GM13976 (cell line): ENCODE measurements at places on chromosomes 6 and 20.

GRCh38 chr6:132190815-132191175, 210.5 kb downstream of the MOXD1 start:
- DNase-seq: no peak

- DNase-seq: peak; percentile 11
Measured at GRCh38 chr20:9397928-9398327, 116.5 kb upstream of the LAMP5 start.

DNA sequence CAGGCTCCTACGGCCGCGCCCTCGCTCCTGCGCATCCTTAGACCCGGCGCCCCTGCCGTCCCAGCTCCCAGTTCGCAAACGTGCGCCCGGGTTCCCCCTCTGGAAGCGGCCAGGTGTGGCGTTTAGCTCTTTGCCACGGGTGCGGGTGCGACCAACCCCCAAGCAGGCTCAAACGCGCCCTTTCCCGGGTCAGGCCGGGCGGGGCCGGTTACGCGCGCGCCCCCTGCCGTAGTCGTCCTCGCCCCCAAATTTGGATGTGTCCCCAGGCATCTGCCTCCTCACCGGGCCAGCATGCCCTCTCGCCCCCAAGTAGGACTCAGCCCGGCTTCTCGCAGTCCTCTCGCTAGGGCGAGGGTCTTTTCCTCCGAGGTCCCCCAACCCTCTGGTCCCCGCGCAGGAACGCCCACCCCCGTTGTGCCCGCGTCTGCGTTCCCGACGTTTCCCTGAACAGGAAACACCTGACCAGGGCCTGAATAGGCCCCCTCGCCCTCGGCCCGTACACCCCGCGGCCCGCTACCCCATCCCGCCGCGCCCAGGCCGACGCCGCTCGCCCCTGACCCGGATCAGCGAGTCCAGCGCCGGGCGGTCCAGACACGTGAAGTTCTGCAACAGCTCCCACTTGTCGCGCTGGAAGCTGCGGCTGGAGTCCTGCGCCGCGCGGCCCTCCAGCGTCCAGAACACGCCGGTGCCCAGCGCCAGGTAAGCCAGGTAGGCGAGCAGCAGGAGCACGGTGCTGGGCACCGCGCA, 520 bp downstream of the KCNK17 start:
- DNase-seq: no peak

- DNase-seq: no peak
Measured at GRCh38 chr20:52004018-52004417, 187.6 kb downstream of the ZFP64 start.

GRCh38 chr6:110756817-110757216, 58.5 kb downstream of the CDK19 start:
- peak; percentile 44 for DNase-seq

DNA sequence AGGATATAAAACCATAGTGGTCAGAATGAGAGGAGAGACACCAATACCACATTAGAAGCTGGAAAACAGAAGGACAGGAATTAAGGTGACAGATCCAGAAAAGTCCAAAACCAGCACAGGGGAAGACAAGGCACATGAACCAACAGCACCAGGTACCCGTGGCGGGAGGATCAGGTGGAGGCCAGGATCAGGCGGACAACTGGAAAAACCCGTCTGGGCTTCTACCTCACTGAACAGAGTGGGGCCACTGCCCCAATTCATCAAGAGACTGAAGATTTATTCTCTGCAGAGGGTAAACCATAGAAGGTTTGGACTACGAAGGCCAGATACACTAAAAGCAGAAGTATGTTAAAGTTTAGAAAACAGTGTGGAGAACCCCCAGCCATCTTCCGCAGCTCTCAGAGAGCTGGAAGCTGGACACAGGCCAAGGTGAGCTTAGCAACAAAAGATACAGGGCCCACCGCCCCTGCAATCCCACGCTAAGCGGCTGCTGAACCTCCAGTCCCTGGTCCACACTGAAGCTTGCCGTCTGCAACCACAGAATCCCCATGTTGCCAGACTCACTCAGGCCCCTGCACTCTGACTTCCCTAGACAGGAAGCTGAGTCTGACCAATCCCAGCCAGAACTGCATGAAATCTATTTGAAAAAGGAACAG, 29.9 kb downstream of the ABHD12 start:
- peak; percentile 47 for DNase-seq

- DNase-seq: no peak
Measured at GRCh38 chr6:16519265-16520242, 241.7 kb downstream of the ATXN1 start.

DNA sequence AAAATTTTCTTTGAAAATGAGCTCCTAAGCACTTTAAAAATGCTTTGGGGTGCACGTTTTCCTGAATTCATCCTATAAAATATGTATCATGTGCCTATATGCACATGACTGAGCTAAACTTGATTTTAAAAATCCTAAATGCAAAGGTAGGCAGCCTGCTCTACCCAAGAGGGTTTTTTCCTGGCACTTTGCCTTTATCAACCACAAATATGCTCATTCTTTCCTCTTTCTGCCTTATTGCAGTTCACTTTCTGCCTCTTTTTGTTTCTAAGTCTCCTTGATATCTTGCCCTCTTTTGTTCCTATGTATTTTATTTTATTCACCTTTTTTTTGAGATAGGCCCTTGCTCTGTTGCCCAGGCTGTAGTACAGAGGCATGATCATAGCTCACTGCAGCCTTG, 229.3 kb downstream of the GRM1 start:
- no peak for DNase-seq

DNA sequence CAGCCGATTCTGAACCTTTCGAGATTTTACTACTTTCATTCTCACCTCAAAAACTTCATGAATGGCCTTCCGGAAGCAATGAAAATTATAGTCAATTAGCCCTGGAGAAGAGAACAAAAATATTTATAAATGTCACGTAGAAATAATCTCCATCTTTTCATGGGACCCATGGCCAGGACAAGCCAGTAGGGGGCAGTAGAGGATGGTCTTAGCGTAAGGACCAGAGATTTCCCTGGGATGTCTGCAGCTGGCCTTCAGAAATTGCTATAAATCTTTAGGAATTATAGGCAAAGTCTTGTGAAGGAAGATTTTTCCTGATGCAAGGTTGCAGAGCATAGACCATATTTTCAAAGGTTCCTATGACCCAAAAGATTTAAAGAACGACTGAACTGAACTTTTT, 15.6 kb upstream of the UBE2J1 start:
- no peak for DNase-seq

GRCh38 chr20:23120261-23120660, 34.1 kb upstream of the CD93 start:
- DNase-seq: no peak

GRCh38 chr20:11948806-11949205, 31.1 kb downstream of the BTBD3 start:
- DNase-seq: no peak

DNA sequence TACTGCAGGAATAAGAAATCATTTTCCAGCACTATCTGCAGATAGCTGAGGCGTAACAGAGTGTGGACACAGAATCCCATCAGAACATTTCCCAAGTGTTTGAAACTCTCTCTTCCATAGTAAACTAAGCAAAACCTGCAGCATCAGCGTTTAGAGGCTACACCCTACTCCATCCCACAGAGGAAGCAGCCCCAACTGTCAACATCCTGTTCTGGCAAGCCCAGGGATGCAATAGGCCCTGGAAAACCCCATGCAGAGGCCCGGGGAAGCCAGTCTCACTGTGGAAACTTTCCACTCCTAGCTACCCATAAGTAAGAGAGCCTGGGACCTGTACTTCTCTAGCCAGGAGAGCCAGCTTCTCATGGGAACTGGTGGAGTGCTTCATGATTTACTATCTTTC, 129.4 kb downstream of the LY86 start:
- no peak for DNase-seq

DNA sequence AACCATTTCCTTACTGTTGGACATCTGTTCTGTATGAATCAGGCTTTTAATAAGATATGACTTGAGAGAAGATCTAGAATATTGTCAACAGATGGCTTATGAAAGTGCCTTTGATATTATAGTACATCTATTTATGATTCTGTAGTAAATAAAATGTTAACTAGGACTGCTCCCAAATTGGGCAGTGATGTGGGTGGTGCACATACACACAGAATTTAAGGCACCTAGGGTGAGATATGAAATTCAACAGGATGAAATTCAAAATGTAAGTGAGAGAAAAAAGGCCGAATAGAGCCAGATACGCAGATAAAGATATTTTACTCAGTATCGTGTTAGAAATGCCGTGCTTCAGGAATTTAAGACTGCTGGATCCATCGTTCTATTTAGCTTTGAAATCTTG, 26.3 kb downstream of the FAM50B start:
- DNase-seq: no peak

- DNase-seq: no peak
Measured at GRCh38 chr6:19906171-19906570, 69.0 kb downstream of the ID4 start.

DNA sequence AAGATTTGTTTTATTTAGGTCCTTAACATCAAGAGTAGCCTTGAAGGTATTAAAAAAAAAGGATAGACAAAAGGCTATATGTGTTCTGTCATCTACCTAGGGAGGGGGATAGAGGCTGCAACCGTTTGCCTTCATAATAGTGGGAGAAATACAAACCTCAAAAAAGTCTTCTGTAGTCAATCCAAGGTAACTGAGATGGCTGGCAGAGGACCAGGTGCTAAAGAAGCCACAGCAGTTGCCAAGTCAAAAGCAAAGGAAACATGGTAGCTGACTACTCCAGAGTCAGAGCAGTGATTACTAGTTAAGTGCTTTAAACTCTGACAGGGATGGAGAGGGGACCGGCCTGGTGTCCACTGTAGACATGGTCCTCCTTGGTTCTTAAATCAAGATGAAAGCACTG, 249.4 kb downstream of the PTPRK start:
- DNase-seq: no peak

GRCh38 chr6:1445650-1446330, 56.4 kb downstream of the FOXF2 start:
- DNase-seq: no peak

DNA sequence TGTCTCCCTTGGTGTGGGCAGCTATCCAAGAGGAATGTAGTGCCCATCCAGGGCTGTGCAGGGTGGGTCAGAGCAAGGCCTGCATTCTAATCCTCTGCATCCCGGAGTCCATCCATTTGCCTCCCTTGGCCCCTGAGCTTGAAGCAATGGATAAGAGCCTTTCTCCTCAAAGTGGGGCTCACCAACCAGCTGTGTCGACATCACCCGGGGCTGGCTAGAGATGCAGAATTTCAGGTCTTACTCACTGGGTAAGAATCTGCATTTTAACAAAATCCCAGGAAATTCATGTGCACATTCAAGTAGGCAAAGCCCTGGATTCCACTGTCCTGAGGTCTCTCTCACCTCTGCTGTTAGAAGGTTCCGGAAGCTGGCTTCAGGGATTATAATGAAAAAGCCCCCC, 95.3 kb downstream of the MDGA1 start:
- no peak for DNase-seq

GRCh38 chr20:62840244-62841197, 21.1 kb downstream of the TCFL5 start:
- no peak for DNase-seq

GRCh38 chr6:37104824-37105147, 65.2 kb upstream of the PIM1 start:
- no peak for DNase-seq

DNA sequence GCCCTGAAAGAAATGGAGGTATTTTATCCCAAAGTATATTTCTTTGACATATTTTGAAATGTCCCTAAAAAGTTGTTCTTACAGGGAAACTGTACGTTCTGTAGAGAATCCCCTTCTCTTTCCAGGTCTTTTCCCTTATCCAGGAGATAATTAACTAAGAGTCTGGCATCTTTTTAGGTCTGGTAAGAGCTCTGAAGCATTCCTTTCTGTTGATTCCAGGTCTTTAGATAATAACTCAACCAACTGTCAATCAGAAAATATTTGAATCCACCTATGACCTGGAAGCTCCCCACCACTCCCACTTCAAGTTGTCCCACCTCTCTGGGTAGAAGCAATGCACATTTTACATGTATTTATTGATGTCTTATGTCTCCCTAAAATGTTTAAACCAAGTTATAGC, 26.0 kb upstream of the CENPW start:
- DNase-seq: no peak

DNA sequence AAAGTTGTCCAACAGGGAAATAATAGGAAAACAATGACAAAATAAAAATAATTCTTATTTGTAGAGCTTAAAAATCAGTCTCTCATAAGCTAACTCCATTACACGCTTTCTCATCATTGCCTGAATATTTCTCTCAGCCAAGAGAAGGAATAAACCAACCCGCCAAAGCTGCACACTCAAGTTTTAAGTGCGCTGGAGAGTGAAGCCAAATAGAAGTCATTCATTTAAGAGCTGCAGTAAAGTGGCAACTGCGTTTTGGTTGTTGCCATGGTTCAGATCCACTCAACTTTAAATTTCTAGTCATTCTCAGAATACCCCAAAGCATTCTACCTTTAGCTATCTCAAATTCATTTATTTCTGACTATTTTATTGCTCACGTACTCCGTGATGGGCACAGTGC, 230.7 kb downstream of the CBLN4 start:
- DNase-seq: no peak

- no peak for DNase-seq
Measured at GRCh38 chr6:87968435-87969278, 79.0 kb upstream of the SPACA1 start.

- DNase-seq: no peak
Measured at GRCh38 chr6:27468334-27468733, 4.6 kb downstream of the ZNF184 start.

DNA sequence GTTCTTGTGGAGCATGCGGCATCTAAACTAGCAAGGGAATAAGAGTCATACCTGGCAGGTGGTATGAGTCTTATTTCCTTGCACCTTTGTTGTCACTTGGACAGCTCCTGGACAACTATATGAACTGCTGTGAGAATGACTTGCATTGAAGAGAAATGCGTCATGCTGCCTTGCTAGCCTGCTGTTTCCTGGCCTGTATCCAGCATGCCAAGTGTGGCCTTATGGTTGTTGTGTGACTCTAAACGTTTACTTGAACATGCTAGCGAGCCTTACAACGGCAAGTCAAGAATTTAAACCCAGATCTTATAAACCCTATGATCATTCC, 90.4 kb downstream of the CEP162 start:
- DNase-seq: no peak

DNA sequence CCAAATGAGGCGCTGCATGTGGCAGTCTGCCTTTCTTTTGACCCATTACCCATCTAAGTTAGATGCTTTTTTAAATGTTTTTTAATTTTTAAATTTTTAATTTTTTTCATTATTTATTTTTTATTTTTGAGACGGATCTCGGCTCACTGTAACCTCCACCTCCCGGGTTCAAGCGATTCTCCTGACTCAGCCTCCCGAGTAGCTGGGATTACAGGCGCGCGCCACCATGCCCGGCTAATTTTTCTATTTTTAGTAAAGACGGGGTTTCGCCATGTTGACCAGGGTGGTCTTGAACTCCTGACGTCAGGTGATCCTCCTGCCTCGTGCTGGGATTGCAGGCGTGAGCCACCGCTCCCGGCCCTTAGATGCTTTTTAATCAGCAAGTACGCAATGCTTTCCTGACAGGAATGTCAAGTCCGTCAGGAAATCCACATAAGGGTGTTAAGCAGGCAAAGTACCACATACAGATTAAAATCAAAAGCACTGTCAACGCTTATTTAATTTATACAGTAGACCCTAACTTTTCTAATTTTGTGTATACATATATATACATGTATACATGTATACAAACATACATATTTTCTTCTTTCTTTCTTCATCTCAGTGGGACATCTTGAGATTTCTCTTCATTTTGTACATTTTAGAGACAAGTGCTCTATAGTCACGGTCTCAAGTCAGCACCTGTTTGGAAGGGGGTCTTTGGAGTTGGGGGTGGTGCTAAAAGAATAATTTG, 995 bp upstream of the GSTA4 start:
- no peak for DNase-seq
